NCI-H1092 treated with DMSO at 0.1 percent for 48 hours (cell line): ENCODE measurements at places on chromosomes 7 and 10.

DNA sequence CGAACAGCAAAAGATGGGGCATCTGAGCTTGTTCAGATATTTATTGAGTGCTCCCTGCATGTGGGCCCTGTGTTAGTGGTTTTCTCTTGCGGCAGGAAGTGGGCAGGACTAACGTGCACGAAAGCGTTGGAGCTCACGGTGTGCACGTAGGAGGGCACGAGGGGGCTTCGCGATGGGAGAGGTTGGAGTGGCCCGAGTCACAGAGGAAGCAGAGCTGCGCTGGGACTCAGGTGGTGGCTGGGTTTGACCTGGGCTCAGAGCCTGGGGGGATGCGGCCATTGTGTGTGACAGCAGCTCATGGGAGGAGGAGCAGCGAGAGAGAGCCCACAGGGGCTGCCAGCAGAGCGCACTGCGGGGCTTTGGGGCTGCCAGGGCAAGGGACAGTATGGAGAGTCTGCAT lies 7.7 kb downstream of the ZSCAN25 start:
- DNase-seq, result no peak

DNA sequence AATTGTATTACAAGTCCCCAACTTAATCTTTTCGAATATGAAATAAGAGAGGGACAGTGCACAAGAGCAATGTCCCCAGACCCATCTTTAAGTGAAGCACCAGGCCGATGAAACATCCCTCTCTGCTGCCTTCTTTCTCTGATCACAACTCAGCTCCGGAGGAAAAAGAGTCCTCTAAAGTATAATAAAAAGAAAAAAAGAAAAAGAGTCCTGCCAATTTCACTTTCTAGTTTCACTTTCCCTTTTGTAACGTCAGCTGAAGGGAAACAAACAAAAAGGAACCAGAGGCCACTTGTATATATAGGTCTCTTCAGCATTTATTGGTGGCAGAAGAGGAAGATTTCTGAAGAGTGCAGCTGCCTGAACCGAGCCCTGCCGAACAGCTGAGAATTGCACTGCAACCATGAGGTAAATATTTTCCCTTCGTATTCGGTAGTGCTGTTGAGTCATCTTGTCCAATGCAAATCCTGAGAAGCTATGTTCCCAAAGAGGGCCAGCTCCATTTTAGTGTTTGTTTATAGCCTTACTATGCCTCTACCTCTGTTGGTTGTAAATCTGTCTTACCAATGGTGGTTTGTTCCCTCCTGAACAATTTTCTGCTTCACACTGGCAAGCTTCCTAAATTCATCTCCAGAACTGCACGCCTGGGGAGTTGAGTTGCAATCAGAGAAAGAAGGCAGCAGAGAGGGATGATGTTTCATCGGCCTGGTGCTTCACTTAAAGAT lies at the start of gene IFIT2:
IFIT2 (plus strand) TSS at position 326 of the 725 bp plus-strand sequence; CDS start at position 404, 78 bp downstream.
- peak; percentile 45 for DNase-seq

- DNase-seq, result no peak
Observed at GRCh38 chr7:46939558-46939957, 642.4 kb downstream of the TNS3 start.

DNA sequence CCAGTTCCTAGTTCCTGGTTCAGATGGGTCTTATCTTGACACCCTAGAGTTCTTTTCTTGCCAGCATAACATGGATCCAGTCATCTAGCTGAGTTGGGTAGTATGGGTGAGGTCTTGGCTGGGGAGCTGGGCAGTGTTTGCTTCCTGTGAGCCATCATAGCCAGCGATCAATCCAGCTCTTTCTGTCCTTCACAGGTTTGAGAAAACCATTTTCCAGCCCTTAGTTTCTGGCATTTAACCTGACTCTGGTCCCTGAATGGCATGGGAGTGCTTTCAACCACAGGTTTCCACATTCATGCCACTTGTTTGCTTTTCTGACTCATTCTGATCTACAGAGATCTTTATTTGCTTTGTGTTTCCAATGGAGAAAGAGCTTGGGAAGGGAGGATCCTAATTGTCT lies 8.6 kb downstream of the SLC13A1 start:
- peak; percentile 33 for DNase-seq

DNA sequence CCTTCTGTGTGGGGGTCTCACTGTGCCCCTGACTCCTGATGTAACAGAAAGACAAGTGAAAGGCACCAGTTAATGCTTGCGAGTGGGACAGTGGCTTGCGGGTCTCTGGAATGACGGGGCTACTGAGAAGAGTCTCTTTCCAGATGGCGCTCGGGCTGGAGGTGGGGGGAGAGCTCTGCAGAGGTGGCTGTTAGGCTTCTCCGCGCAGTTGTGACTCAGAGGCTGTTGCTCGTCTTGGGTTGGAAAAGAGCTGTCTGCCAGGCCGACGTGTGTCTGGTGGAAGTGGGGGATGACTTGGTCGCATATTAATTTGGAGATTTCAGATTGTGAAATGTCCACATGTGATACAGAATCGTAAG lies 27.9 kb upstream of the SH2B2 start:
- DNase-seq, result no peak

- DNase-seq, result peak; percentile 67
Observed at GRCh38 chr7:20786049-20786412, 655 bp downstream of the SP8 start.

- DNase-seq, result peak; percentile 4
Observed at GRCh38 chr7:132584796-132585494, 8.7 kb upstream of the PLXNA4 start.

DNA sequence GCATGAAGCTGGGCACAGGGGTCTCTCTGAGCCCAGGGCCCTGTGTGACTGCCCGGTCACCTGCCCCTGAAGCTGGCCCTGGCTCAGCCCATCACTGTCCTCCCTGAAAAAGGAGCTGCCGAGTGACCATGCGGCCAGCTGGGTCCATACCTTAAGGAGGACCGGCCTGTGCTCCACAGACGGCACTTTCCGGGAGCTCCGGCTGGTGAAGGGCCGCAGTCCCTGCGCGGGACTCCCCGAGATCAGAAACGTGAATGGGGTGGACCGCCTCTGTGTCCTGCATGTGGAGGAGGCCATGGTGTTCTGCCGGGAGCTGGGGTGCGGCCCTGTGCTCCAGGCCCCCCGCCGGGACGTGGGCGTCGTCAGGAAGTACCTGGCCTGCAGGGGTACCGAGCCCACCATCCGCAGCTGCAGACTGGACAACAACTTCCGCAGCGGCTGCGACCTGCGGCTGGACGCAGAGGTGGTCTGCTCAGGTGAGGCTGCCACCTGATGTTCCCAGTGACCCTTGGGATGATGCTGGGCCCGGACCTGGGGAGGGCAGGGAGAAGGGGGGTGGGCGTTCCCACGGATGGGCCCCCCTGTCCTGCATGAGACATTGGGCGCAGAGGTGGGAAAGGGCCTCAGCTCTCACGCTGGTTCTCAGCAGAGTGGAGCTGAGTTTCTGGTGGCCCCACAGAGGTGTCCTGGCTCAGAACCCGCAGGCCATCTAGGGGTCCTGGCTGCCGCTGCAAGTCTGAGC lies 3.5 kb downstream of the SCART1 start:
- no peak for DNase-seq

GRCh38 chr7:15403751-15404150 lies 158.1 kb downstream of the AGMO start:
- no peak for DNase-seq

GRCh38 chr10:125018576-125019143 lies 76.7 kb downstream of the ZRANB1 start:
- no peak for DNase-seq

DNA sequence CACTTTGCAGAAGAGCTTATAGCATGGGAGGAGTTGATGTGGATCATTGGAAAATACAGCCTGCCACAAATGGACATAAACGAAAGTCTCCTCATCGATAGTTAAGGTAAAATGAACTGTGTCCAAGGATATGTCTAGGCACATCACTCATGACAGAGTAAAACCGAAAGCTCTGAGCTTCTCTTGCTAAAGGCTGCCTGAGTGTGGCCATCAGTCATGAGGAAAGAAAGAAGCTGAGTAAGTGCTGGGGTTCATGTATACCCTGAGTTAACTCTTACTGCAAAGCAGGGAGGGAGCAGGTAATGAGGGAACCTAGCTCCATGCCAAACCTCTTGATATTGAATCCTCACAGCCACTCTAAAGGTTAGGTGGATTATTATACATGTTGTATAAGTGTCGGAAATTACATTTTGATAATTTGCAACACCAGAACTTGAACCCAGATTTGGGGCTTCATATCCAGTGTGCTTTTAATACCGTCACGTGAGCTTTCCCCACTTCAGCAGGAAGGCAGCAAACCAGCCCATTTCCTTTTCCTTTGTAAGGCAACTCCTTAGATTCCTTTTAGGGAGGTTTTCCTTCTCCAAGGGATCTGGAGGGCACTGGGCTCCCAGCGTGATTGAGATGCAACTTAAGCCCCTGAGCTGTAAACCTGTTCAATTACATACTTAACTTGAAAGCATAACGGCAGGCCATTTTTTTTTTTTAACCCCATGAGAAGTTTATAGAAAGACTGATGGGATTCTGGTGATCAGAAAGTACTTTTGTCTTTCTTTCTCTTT lies 215.0 kb downstream of the PHF14 start:
- DNase-seq, result no peak

- no peak for DNase-seq
Observed at GRCh38 chr7:45082831-45083331, 5.9 kb downstream of the NACAD start.

- peak; percentile 86 for DNase-seq
Observed at GRCh38 chr7:36985316-36985715, 261.0 kb upstream of the AOAH start.

- no peak for DNase-seq
Observed at GRCh38 chr10:2980116-2980515, 87.2 kb upstream of the PFKP start.

- no peak for DNase-seq
Observed at GRCh38 chr10:131928248-131929095, 27.7 kb downstream of the PPP2R2D start.
